ENCODE measurements at places on chromosomes 7 and 10.

DNA sequence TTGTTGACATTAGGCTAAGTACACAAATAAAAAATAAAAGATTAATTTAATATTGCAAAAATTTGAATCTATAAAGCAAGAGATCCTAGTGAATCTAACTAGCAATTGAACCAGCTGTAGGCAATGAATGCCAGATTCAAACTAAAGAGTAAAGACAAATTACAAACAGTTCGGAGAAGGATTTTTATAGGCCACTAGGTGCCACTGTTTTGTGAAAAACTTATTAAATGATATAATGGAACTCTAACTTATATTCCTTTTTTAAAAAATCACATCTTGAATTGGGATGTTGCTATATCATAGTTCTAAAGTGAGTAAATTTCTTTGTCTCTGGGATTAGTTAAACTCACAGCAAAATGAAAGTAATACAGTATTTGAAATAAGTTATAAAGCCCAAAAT, 39.1 kb upstream of the GNAI1 start:
- no peak for DNase-seq

GRCh38 chr7:3264693-3265339, 36.2 kb upstream of the SDK1 start:
- DNase-seq, result no peak

DNA sequence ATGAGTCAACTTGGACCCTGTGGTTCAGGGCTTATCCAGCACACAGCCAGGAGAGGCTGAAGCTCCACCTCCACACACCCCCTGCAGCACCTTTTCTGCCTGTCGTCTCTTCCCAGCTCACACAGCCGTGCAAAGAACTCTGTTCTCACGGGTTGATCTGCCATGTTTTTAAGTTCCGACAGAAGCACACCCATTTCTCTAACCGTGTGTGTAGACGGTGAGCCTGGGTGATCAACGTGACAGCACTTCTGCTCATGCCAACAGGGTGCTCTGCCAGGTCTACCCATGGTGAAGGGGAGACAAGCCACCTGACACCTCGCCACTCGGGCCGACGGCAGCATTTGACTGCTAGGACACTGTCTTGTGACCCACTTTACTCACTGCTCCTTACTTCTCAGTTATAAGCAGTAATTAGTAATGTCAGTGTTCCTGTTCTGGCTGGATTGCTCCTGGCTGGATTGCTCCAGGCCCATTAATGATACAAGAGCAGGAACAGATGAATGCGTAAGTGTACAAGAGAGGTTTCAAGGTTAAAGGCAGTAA, 90.5 kb downstream of the RNF216 start:
- no peak for DNase-seq

GRCh38 chr7:48280100-48280499, 108.8 kb downstream of the ABCA13 start:
- DNase-seq, result no peak

GRCh38 chr10:35133586-35133985, 6.9 kb downstream of the CREM start:
- no peak for DNase-seq

GRCh38 chr7:158192956-158193355, 394.7 kb downstream of the PTPRN2 start:
- DNase-seq, result no peak

DNA sequence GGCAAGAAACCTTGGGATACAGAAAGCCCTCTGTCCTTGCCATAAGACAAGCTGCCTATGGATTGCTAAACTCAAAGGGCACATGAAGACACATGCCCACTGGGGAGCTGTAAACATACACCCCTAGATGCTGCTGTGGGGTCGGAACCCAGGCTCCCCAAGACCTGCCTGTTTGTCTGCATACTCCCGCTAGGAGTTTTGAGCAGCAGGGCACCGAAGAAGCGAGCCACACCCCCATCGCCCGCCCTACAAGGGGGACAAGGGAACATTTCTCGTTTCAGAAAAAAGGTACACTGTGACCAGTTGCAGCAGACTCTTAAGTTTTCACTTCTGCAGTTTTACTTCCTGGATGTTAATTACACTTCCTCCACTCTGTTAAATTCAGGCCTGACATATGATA, 680.2 kb upstream of the GHITM start:
- no peak for DNase-seq

GRCh38 chr10:113454341-113455061, 98.4 kb upstream of the HABP2 start:
- DNase-seq, result peak; percentile 59

GRCh38 chr10:25804505-25804904, 129.5 kb upstream of the MYO3A start:
- no peak for DNase-seq

DNA sequence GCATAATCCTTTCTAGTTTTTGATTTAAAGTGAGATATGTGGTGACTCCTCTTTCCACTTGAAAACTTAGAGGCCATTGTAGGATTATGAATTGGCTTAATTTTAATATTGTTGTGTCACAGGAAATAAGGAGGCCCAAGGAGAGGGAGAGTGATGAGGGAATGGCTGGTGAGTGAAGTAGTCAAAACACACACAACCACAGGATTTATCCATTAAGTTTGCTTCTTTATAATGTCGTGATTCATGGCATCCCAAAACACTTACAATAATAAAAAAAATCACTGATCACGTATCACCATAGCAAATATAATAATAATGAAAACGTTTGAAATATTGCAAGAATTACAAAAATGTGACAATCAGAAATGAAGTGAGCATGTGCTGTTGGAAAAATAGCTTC, 1215.5 kb upstream of the LRRTM3 start:
- no peak for DNase-seq

- no peak for DNase-seq
Observed at GRCh38 chr7:37432281-37432920, 16.3 kb downstream of the ELMO1 start.

GRCh38 chr10:126177417-126178030, 210.8 kb downstream of the ADAM12 start:
- DNase-seq, result no peak

DNA sequence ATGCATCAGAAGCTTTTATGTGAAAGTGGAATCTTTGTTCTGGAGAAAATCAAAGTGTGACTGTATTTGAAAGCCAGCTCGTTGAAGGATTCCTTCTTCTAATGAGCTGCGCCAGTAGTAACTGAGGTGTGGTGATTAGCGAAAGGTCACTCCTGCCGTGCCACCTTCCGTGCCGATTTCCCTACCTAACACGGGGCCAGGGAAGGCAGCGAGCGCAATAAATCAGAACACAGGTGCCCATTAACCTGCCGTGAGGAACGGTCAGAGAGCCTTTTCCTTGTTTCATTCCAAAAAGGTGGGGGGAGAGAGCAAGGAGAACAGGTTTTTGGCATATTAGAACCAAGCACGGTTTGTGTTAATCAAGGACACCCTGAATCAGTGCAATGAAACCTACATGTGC, 258.0 kb downstream of the CELF2 start:
- no peak for DNase-seq

- DNase-seq, result no peak
Observed at GRCh38 chr7:8212638-8213037, 49.3 kb downstream of the ICA1 start.

GRCh38 chr7:11775401-11775800, 56.6 kb downstream of the THSD7A start:
- DNase-seq, result no peak

- DNase-seq, result no peak
Observed at GRCh38 chr7:43351683-43352082, 231.2 kb upstream of the STK17A start.

GRCh38 chr7:139767561-139767982, 10.2 kb downstream of the HIPK2 start:
- DNase-seq, result no peak

GRCh38 chr7:155291045-155291530, 6.6 kb upstream of the INSIG1 start:
- peak; percentile 48 for DNase-seq

DNA sequence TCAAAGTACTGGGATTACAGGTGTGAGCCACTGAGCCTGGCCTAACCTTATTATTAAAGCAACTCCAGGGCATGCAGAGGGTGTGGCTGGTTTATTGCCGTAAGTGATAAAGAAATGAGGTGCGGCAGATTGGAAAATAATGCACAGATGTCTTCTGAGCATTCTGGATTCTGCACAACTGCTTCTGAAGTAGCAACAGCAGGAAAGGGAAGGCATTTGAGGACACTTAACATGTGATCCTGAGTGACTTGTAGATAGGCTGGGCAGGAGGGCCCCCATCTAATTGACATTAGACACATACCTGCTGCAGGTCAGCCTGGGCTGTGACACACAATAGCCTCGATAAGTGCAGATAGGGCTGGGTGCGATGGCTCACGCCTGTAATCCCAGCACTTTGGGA, 5.6 kb downstream of the RHBDD2 start:
- no peak for DNase-seq

- no peak for DNase-seq
Observed at GRCh38 chr10:121442086-121442935, 155.9 kb downstream of the FGFR2 start.
